ENCODE measurements at places on chromosomes 12 and 14. TPM values are rescaled to one million over a fixed set of nuclear protein-coding genes. Genes with fewer than 3 reads are reported as not detected.

- DNase-seq: no peak
Observed at GRCh38 chr12:49909826-49910225, 6.1 kb upstream of the FAIM2 start.

DNA sequence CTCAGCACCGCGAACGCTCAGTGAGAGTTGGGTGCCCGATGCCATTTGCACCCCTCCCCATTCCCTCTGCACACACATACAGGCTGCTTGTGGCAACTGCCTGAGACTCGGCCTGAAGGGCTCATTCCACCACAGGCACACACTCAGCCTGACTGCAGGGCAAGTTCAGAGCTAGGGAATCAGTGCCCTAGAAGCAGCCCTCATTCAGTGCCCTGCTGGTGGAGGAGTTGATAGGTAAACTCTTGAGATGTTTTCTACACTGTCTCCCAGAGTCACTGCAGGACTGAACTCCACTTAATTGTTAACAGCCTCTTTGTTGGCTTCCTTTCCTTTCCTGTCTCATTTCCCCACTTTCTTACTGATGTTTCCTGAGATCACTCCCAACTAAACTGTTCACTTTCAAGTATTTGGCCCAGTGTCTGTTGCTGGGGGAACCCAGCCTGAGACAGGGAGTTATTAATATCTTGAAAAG is 16.9 kb downstream of the PPP1R36 start:
- no peak for DNase-seq

GRCh38 chr14:76098047-76098446 is 53.7 kb upstream of the GPATCH2L start:
- DNase-seq: no peak

DNA sequence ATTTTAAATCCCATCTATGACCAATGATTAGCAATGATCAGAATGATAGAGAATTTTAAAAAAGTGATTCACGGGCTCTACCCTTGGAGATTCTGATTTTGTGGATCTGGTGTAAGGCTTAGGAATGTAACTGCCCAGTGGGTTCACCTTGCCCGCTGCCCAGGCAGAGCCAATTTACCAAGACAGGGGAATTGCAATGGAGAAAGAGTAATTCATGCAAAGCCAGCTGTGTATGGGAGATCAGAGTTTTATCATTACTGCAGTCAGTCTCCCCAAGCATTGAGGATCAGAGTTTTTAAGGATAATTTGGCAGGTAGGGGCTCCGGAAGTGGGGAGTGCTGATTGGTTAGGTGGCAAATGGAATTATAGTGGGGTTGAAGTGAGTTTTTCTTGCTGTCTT is 480.6 kb downstream of the ATP23 start:
- no peak for DNase-seq

Gene AQP2
- not detected for total RNA-seq

Gene TNS2
- 120 TPM for total RNA-seq

Measured in left ventricle myocardium superior (tissue), 1 donor.